ENCODE measurements at places on chromosomes 16 and 17.

GRCh38 chr16:76450890-76451289, 173.7 kb downstream of the CNTNAP4 start:
- DNase-seq, result no peak

GRCh38 chr16:57630931-57631845, 2.8 kb downstream of the ADGRG1 start:
- no peak for DNase-seq

DNA sequence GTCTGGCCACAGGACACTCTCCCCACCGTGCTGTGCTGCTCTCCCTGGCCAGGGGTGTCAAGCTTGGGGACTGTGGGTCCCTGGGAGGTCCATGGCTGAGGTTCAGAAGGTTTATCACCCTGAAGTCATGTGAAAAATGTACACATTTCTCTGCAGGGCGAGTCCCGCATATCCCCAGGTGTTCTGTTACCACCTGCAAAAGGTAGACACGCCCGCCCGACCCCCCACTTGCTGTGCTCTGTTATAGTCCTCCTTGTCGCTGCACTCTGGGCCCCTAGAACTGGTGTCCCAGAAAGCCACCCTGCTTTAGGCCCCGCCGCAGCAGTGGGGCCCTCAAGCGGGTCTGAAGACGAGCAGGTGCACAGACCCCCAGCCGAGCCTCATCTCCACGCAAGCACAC, 11.8 kb downstream of the JPT2 start:
- no peak for DNase-seq

GRCh38 chr17:19812407-19812806, 55.3 kb downstream of the ULK2 start:
- DNase-seq, result no peak

- no peak for DNase-seq
These were observed 10.4 kb downstream of the ERBB2 start for GRCh38 chr17:39709998-39710964.

DNA sequence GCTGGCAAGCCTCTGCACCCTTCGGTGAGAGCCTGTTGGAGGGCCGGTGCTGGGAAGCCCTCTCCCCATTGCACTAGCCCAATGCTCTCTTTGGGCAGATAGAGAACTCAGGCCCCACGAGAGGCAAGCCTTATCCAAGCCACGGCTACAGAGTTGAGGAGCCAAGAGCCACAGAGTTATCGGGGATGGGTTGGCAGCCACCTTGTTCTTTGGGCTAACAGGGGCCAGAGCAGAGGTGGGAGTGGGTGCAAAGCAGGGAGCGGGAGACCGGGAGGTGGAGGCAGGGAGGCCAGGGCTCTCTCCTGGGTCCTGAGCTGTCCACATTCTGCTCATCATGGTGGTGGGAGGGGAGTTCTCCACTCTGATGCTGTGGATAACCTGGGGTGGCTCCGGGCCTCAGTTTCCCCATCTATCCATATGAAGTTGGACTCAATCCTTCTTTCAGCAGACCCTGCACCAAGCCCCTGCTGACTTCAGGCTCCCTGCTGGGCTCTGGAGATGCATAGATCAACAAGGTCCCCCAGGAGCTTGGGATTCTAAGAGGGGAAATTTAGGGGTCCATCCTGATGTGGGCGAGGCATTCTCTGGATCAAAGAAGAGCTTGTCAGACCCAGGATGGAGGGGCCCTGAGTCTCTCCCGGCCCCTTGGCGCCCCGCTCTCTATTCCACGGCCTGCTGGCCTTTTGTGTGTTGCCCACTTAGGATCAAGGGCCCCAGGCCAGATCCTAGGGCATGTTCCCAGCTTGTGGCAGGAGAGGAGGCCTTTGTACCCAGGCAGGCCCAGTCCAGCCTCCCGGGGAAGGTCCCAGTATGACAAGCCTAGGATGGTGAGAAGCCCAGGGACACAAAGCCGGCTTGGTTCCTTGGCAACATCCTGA, 557 bp upstream of the CX3CL1 start:
- no peak for DNase-seq

GRCh38 chr17:78062596-78062995, 66.0 kb downstream of the TMC6 start:
- no peak for DNase-seq
